ENCODE measurements at places on chromosomes 2 and 18.

GRCh38 chr2:7083580-7084509 is 166.6 kb downstream of the RNF144A start:
- no peak for DNase-seq

DNA sequence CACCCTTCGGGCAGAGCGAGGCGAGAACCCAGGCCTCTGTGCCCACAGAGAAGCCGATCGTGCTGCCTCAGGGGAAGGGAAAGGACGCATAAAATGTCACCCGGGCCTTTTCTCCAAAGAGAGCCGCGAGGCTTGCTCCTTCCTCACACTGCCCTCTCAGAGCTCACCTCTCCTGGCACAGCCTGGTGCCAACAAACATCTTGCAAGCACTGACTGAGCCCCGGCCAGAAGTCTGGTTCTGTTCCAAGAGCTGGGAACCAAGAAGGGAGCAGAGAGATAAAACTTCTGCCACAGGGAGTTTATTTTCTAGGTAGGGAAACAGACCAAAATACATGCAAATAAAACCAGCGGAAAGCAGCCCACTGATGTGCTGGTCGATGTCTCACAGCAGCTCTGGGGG is 13.6 kb upstream of the ADI1 start:
- no peak for DNase-seq

DNA sequence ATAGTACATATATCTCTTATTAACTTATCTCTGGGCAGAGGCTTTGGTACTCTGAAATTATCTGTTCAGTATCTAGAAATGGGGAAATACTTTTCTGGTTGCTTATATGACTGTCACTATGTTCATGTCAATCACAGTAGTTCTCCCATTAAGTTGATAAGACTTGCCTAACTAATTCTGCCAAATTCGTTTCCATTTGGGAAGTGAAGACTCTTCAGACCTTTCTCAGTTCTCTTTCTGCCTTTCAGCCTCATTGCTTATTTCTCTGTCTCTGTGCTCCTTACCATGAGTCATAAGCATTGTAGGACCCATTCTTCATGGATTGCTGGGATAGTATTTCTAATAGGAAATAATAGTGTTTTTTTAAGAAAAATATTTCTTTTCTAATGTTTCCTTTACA is 113.5 kb downstream of the PHLPP1 start:
- no peak for DNase-seq

DNA sequence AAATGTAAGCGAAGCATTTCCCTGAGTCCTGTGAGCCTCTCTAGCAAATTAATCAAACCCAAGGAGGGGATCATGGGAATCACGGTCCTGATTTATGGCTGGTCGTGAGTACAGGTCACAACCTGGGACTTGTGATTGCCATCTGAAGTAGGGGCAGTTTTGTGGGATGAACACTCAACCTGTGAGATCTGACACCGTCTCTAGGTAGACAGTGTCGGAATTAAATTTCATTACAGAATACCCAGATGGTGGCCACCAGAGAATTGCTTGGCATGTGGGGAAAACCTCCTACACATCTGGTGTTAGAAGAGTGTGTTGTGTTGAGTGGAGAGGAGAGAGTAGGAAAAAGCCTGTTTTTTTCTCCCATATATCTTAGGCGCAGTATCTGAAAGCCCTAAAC is 12.5 kb downstream of the CAPN14 start:
- DNase-seq: no peak

DNA sequence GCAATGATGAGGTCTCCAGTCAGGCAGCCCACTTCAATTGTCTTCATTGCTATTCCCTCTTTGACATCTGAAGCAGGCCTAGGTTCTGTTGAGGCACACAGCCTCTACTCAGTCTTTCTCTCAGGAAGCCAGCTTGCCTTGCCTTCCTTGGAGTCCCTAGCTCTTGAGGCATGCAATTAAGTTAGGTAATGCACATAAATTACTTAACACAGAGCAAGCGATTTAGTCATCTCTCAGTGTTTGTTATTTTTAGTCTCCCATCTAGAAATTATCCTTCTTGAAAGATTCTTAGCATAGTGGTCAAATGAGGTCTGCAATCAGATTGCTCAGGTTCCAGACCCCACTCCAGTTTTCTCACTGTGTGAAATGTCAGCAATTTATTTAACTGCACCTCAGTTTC is 32.0 kb downstream of the SULT1C4 start:
- DNase-seq: no peak

- DNase-seq: no peak
Observed at GRCh38 chr2:218290316-218291261, 1.7 kb downstream of the TMBIM1 start.

GRCh38 chr18:70025580-70025979 is 77.9 kb upstream of the CD226 start:
- no peak for DNase-seq

DNA sequence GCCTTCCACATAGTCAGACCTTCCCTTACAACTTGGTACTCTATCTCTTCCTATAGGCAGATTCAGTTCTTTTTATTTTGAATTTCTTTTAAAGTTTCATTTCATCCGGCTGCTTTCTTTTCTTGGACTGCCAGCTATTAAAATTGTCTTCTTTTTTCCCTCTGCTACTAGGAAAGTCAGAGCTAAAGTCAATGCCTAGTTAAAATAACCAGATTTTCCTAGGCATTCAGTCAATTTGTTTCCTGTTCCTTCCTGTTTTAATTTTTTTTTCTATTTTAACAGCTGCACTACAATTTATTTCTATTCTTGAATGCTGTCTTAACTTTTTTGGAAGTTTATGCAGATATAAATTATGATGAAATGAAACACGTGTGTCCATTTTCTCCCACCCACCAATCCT is 84.8 kb downstream of the EVA1A start:
- no peak for DNase-seq

- DNase-seq: no peak
Observed at GRCh38 chr2:10345813-10346212, 43.1 kb downstream of the HPCAL1 start.

All from substantia nigra (tissue), 51 donors.